ENCODE measurements at places on chromosomes 1 and 21. TPM values are rescaled to one million over a fixed set of nuclear protein-coding genes. Genes with fewer than 3 reads are reported as not detected.

The RHD gene
- total RNA-seq: not detected

The MYBPH gene
- total RNA-seq: not detected

- no peak for DNase-seq
Observed at GRCh38 chr1:214983126-214983869, 99.2 kb upstream of the KCNK2 start.

GRCh38 chr1:25832336-25833037 is 12.7 kb downstream of the MTFR1L start:
- no peak for DNase-seq

DNA sequence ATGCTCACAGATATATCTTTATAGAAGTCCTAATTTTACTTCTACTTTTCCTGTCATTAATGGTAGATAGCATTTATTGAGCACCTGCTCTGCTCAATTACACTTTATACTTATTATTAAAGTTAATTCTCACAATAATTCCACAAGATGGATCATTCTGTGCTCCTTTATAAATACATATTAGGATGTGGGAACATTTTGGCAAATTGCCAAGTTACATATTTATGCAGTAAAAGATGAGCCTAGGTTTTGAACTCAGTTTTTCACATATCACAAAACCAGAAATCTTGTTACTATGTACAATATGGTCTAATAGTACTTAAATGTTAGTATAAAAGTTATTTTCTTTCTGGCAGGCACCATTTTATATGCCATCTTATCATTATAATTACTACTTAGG is 895.0 kb upstream of the B3GALT2 start:
- DNase-seq: no peak

The GSTM4 gene
- 3.7 TPM for total RNA-seq
